ENCODE measurements at places on chromosomes 4 and X.

DNA sequence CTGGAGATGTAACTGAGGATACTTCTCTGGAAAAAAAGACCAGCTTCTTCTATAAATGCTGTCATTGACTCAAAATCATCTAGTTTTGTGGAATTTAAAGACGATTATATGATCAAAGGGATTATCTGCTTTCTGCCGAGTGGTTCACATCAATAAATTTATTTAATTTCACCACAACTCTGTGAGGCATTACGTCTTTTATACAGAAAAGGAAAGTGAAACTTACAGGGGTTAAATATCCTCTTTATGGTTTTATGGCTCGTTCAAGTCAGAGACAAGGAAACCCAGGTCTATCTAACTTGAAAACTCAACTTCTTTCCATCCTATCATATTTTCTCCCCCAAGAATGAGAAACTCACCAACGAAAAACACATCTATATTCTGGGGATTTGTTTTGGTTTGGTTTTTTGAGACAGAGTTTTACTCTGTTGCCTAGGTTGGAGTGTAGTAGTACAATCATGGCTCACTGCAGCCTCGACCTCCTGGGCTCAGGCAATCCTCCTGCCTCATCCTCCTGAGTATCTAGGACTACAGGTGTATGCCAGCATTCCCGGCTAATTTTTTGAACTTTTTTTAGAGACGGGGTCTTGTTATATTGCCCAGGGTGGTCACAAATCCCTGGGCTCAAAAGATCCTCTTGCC, 377.9 kb upstream of the EMCN start:
- H3K36me3 ChIP-seq = no peaks in the 10 kb centered on the region
- DNase-seq = no peak
- H3K27ac ChIP-seq = peak overlapping the region; percentile 99
- H3K4me1 ChIP-seq = peaks cover 14% of the 10 kb centered on the region
- peak overlapping the region; percentile 81 for H3K4me3 ChIP-seq
- no peaks in the 10 kb centered on the region for H3K27me3 ChIP-seq

GRCh38 chrX:13000301-13000811, 25.4 kb downstream of the TMSB4X start:
- H3K4me3 ChIP-seq = peak overlapping the region; percentile 62
- peaks cover 27% of the 10 kb centered on the region for H3K4me1 ChIP-seq
- no peak for DNase-seq

- H3K27me3 ChIP-seq = no peaks in the 10 kb centered on the region
- no peak for DNase-seq
- peak overlapping the region; percentile 67 for H3K27ac ChIP-seq
- peaks cover 14% of the 10 kb centered on the region for H3K36me3 ChIP-seq
Observed at GRCh38 chr4:15753786-15754185, 24.3 kb upstream of the CD38 start.

GRCh38 chrX:148214786-148215185, 233.6 kb downstream of the FMR1NB start:
- H3K4me3 ChIP-seq = no peak overlapping the region
- H3K4me1 ChIP-seq = no peaks in the 10 kb centered on the region
- no peak overlapping the region for H3K27ac ChIP-seq
- no peak for DNase-seq
- H3K27me3 ChIP-seq = no peaks in the 10 kb centered on the region

DNA sequence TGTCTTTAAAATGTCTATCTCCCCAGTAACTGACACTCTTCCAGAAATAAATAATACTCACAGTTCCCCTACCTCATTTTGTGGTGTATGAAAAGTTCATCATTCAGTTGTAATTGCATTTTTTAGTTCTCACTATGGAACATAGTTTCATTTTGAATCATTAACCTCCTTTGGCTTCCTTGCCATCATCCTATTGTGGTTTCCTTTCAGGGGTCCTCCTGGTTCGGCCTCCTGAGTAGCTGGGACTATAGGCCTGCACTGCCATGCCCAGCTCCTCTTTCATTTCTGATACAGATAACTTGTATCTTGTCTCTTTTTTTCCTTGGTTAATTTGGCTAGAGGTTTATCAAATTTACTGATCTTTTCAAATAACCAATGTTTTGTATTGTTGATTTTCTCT, 23.1 kb upstream of the BLTP1 start:
- no peak for DNase-seq
- no peak overlapping the region for H3K27ac ChIP-seq
- no peaks in the 10 kb centered on the region for H3K36me3 ChIP-seq
- H3K27me3 ChIP-seq = no peaks in the 10 kb centered on the region
- H3K4me3 ChIP-seq = no peak overlapping the region

DNA sequence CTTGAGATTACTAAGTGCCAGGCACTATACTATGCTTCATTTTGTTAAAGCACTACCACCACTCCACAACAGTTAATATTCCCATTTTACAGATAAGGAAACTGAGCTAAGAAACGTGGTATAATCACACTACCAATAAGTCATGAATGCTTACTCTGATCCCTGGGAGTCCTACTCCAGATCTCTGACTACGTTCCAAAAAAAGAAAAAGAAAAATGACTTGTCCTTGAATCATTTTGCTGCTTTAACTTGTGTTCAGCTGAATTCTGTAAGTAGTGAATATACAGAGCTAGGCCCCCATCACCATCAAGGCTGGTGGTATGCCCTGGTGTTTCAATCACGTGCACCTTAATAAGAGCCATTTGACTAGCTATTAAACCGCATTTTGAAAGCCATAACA, 39.4 kb downstream of the LDB2 start:
- no peak for DNase-seq
- H3K36me3 ChIP-seq = no peaks in the 10 kb centered on the region
- H3K4me3 ChIP-seq = no peak overlapping the region
- H3K27ac ChIP-seq = no peak overlapping the region

DNA sequence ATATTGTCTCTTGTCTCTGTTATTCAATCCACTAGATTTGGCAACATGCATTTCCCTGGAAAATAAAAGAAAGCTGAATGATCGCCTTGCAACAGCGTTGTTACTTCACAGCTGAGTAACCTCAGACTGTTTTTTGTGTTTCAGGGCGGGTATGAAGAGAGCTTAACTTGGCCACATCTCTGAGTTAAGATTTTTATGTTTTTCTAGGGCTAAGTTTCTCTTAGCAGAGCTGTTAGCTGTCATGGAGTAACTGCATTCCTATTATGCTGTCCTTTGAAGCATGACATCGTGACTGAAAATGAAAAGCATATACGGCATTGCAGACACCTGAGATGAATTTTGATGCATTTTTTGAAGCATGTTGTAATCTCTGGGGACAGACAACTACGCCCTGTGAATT, 1798.9 kb downstream of the PCDH7 start:
- no peak overlapping the region for H3K27ac ChIP-seq
- no peaks in the 10 kb centered on the region for H3K4me1 ChIP-seq
- no peaks in the 10 kb centered on the region for H3K36me3 ChIP-seq
- H3K27me3 ChIP-seq = no peaks in the 10 kb centered on the region

GRCh38 chr4:86441175-86441936, 81.5 kb upstream of the MAPK10 start:
- no peaks in the 10 kb centered on the region for H3K36me3 ChIP-seq
- H3K27ac ChIP-seq = no peak overlapping the region
- no peak for DNase-seq
- no peak overlapping the region for H3K4me3 ChIP-seq
- H3K4me1 ChIP-seq = no peaks in the 10 kb centered on the region

DNA sequence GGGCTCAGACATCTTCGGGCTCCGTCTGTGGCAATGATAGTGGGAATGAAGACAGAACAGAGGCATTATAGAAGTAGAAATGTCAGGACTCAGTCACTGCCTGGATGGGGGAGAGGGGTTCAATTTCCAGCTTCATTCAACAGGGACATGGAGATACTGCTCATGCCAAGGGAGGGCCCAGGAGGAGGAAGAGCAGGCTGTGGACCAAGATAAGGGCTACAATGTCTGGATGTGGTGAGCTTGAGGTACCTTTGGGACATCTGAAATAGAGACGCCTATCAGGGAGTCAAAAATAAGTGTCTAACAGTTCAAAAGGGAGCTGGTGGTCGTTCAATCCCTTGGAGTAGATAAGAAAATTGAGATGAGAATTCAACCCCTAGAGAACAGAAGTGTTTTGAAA, 34.5 kb downstream of the ELF4 start:
- no peak for DNase-seq
- H3K4me1 ChIP-seq = peaks cover 5% of the 10 kb centered on the region
- H3K27me3 ChIP-seq = no peaks in the 10 kb centered on the region
- no peak overlapping the region for H3K27ac ChIP-seq
- H3K36me3 ChIP-seq = peaks cover 53% of the 10 kb centered on the region

GRCh38 chr4:14855719-14856061, 146.6 kb upstream of the CPEB2 start:
- no peak overlapping the region for H3K27ac ChIP-seq
- DNase-seq = no peak
- H3K36me3 ChIP-seq = no peaks in the 10 kb centered on the region
- no peak overlapping the region for H3K4me3 ChIP-seq
- H3K27me3 ChIP-seq = peaks cover 10% of the 10 kb centered on the region
- no peaks in the 10 kb centered on the region for H3K4me1 ChIP-seq

- H3K36me3 ChIP-seq = peaks cover 7% of the 10 kb centered on the region
- DNase-seq = no peak
Observed at GRCh38 chr4:26867914-26868684, 7.5 kb downstream of the STIM2 start.

DNA sequence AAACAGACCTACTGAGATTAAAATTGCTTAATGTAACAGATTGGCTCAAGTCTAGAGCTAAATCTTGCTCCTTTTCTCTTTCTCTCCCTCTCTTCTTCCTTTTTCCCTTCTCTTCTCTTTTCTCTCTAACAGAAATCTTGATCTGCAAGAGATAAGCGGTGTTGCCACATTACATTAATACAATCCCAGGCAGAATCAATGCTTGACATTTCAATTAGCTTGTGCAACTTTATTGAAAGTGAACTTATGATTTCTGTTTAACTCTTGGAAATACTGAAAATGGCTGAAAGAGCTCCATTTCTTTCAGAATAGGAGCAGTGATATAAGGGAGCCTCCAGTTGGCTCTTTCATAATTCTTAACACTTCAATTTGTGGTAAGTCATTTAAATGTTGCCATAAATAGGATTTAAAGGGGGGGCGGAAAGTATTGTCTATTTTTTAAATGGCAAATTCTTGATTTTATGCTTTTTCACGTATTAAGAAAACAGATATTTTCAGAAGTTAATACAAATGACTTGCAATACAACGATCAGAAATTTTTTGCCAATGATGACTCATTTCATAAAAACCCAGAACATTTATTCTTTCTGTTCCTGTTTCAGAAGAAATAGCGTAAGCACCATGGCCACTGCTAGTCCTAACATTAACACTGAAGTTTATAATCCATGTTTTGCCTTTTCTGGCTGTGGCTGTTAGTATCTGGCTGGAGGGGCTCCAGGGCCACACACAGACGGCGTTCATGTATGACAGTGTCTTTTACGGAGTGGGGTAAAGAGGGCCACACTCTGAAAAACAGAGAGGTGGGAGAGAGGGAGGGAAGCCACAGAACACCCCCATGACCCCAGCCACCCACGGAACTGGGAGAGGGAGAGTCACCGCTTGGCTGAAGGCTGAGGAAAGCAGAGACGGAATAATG, 115.7 kb upstream of the FAT1 start:
- no peaks in the 10 kb centered on the region for H3K27me3 ChIP-seq
- no peaks in the 10 kb centered on the region for H3K36me3 ChIP-seq
- no peaks in the 10 kb centered on the region for H3K4me1 ChIP-seq
- no peak for DNase-seq

DNA sequence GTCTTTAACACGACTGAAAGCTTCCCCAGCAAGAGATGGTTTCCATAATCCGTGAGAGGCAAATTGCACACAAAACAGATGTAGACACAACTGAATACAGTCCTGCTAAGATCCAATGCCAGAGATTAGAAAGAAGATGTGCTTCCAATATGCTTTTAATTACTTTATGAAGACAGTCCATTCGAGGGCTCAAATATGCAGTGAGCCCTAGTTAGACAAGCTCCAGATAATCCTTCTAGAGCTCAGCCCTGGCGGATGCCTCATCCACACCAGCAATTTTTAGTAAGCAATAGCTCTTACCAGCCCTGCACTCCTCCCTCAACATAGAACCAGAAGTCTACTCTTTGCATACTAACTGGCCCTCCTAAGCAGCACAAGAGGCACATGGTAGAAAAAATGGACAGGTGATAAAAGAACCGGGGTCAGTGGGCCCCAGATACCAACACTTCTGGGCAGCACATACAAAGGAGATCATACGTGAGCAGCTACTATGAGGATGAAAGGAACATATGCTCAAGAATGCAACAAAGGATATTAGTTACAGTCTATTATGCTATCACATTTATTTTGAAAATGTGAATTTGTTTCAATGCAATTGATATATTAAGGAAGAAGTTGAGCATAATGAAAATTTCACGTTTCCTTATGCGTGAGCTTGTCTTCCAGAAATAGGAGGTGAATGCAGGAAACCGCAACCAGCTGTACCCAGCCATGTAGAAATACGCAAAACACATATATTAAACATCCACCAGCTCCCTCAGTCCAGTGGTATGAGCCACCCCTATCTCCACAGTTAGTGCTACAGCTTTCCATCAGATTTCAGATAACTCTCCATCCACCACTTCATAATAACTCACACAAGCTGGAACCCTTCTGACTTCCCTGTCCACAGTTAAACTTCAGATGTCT, 34.3 kb downstream of the GPC4 start:
- no peaks in the 10 kb centered on the region for H3K36me3 ChIP-seq
- no peaks in the 10 kb centered on the region for H3K4me1 ChIP-seq
- no peak for DNase-seq
- no peak overlapping the region for H3K27ac ChIP-seq
- H3K27me3 ChIP-seq = no peaks in the 10 kb centered on the region

GRCh38 chr4:3354455-3354811, 61.6 kb downstream of the RGS12 start:
- H3K4me1 ChIP-seq = peaks cover 2% of the 10 kb centered on the region
- no peak overlapping the region for H3K4me3 ChIP-seq
- no peak for DNase-seq
- H3K27ac ChIP-seq = no peak overlapping the region
- H3K36me3 ChIP-seq = peaks cover 3% of the 10 kb centered on the region

- peaks cover 59% of the 10 kb centered on the region for H3K27me3 ChIP-seq
- no peaks in the 10 kb centered on the region for H3K4me1 ChIP-seq
- no peaks in the 10 kb centered on the region for H3K36me3 ChIP-seq
- no peak for DNase-seq
- H3K4me3 ChIP-seq = no peak overlapping the region
Observed at GRCh38 chr4:185480016-185480732, 8.6 kb upstream of the CCDC110 start.

- no peaks in the 10 kb centered on the region for H3K27me3 ChIP-seq
- DNase-seq = no peak
- peak overlapping the region; percentile 73 for H3K4me3 ChIP-seq
- no peak overlapping the region for H3K27ac ChIP-seq
Observed at GRCh38 chrX:136250191-136251040, 784 bp downstream of the MAP7D3 start.

DNA sequence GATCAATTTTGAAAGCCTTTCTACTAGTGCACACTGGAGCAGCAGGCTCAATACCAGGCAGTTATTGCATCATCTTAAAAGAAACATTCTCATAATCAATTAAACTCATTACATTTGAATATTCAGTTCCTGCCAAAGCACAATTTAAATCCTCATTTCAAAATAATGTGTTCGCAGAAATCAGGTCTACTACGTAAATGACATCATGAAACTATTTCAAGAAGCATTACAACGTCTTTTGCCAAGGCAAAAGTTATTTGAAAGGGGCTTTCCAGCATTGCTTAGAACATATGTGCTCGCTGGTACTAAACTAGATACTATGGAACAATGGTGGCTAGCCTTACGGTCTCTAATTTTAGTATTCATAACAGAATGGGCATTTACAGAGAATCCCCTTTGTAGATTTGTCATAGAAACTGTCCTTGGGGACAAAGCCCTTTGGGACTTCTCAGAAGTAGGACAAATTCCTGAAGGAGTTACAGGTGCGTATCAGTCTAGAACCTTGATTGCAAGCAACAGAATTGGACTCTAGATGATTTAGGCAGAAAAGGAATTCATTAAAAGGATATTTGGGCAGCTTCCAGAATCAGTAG, 27.6 kb upstream of the HUWE1 start:
- peaks cover 28% of the 10 kb centered on the region for H3K4me1 ChIP-seq
- peak overlapping the region; percentile 99 for H3K27ac ChIP-seq
- H3K27me3 ChIP-seq = no peaks in the 10 kb centered on the region

Data from effector memory CD8-positive, alpha-beta T cell (primary cell).